ENCODE measurements at places on chromosomes 6 and 20.

GRCh38 chr6:50007819-50008218 is 14.0 kb downstream of the DEFB110 start:
- DNase-seq: no peak

DNA sequence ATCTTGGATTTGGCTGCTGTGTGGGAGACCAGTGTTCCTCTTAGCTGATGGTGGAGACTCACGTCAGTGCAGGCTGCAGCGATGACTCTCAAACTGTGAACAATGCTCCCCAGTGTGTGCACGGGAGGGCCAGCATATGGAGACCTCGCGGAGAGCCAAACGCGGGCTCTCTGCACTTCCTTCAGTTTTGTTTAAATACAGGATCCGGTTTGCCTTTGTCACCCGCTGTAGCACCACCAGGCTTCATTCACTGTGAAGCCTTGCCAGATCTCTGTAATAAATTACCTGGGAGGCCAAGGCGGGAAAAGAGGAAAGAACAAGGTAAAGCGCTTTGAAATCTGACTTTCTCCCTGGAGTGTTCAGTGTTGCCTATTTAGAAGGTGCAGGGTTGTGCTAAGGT is 30.7 kb upstream of the TMEM14A start:
- no peak for DNase-seq

DNA sequence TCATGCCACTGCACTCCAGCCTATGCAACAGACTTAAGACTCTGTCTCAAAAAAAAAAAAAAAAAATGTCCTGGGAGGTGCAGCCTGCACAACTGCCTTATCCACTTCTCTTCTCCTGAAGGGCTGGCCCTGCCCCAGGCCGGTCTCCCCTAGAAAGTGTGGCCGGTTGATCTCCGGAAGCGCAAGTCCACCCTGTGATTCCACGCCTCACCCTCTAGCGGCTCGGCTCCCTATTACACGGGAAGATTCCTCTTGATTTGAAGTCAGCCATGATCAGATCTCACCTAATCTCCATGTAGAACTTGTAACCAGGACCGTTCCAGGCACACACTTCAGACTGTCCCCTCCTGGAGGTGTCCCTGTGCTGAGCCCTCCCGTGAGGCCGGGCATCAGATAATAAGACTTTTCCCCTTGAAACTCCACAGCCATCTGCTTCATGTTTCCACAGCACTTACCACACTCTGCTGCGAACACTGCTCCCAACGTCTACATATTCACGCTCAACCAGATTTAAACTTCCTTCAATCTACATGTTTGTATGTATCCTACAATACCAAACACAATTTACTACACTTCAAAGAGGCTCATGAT is 49.3 kb upstream of the RPS6KA2 start:
- DNase-seq: no peak

- DNase-seq: no peak
These were observed 430.8 kb upstream of the RUNX2 start for GRCh38 chr6:44897316-44897715.

GRCh38 chr6:137862419-137863090 is 4.5 kb upstream of the TNFAIP3 start:
- DNase-seq: no peak

DNA sequence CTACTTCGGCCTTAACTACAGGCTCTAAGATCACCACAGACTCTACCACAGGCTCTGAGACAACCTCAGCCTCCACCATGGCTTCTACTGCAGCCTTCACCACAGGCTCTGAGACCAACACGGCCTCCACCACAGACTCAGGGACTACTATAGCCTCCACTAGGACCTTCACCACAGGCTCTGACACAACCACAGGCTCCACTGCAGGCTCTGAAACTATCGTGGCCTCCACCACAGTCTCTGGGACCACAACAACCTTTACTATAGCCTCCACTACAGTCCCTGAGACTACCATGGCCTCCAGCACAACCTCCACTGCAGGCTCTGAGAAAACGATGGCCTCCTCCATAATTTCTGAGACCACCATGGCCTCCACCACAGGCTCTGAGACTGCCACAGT is 15.3 kb downstream of the MUC22 start:
- DNase-seq: no peak

GRCh38 chr6:162733489-162733888 is 5.7 kb downstream of the PACRG start:
- DNase-seq: no peak

DNA sequence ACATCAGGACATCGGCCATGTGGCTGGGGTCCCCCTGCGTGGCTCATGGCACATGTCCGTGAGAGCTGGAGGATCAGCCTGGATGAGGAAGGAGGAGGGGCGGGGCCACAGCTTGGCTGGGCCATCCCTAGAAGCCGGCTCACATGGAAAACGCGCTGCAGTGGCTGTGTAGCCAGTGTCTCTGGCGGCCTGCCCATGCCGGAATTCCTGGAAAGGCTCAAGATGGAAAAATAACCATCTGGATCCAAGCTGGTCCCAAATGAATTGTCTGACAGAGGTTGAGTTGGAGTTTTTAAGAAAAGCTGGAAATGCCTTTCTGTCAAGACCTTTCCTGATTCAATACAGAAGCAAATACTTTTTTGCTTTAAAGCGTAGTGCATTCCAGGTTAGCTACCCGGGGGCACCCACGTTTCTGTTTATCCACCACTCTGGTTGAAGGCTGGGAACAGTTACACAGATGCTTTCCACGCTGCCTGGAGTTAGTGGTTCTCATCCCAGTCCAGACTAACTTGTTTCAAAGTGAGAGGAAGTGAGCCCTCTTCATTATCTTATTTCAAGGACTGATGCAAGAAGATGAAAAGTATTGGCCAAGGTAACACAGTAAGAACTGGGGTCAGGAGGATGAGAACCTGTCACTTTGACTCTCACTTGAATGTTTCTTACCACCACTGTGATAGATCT is 99.0 kb downstream of the GMPR start:
- DNase-seq: no peak

GRCh38 chr6:144922120-144922722 is 637.1 kb downstream of the UTRN start:
- DNase-seq: no peak

- DNase-seq: no peak
These were observed 28.9 kb upstream of the RIPK1 start for GRCh38 chr6:3039384-3039783.

GRCh38 chr6:145318952-145319351 is 416.4 kb downstream of the EPM2A start:
- DNase-seq: no peak

DNA sequence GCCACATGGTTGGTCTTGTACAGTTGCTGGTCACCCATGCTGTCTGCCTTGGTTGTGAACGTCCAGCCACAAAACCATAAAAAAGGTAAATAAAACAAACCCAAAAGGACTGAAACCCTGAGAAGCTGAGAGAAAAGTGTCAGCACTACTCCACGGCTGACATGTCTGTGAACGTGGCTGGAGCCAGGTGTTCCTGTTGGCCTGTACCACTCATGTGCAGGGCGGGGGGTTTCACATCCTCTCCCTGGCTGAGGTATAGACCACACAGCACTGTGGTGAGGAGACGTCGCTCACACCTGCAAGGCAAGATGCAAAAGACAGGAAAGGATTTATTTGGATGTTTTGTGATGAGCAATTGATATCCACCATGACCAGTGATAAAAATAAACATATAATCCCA is 51.9 kb upstream of the MRPS10 start:
- no peak for DNase-seq

GRCh38 chr6:17719323-17720041 is 12.8 kb upstream of the NUP153 start:
- DNase-seq: no peak

- DNase-seq: no peak
These were observed 22.2 kb downstream of the TNXB start for GRCh38 chr6:32086661-32087573.

GRCh38 chr20:44479643-44480042 is 4.0 kb downstream of the TTPAL start:
- DNase-seq: no peak

GRCh38 chr6:134427721-134428120 is 109.8 kb upstream of the SGK1 start:
- DNase-seq: no peak

- peak; percentile 17 for DNase-seq
These were observed 264.3 kb upstream of the PLN start for GRCh38 chr6:118283766-118284165.

- DNase-seq: no peak
These were observed 4.5 kb upstream of the INSM1 start for GRCh38 chr20:20363434-20363798.

GRCh38 chr20:35304956-35305355 is 12.7 kb upstream of the FAM83C start:
- no peak for DNase-seq

DNA sequence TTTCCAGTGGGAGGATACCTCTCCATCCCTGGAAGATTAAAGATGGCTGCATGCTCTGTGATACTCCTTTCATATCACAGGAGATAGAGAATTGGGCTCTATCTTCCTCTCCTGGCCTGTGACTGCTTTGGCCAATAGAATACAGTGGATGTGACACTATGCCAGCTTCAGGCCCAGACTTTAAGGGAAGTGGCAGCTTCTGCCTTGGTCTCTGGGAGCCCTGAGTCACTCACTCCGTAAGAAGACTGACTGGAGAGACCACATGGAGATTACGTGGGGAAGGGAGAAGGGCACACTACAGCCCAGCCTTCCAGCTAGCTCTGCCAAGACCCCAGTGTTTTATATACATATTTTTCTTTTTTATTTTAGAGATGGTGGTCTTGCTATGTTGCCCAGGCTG is 10.4 kb upstream of the MMP9 start:
- DNase-seq: no peak

GRCh38 chr6:96812077-96812703 is 25.1 kb downstream of the GPR63 start:
- no peak for DNase-seq

DNA sequence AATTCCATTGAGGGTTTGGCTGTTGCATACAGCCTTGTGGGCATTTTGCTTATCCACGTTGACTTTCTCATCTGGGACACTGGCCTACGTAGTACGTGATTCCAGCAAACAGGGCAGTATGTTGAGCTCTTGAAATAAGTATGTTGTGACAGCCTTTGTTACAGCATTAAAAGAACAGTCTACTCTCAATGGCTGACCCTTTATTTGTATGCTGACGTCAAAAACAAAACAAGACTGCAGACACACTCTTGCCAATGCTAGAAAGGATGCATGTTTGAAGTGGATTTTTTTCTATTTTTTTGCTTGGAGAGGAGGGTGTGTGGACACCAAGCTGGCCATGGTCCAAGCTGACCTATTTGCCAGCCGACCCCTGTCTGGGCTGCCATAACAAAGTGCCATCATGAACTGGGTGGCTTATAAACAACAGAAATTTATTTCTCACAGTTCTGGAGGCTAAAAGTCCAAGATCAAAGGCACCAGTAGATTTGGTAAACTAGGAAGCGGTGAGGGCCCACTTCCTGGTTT is 10.8 kb upstream of the SNHG17 start:
- no peak for DNase-seq

- no peak for DNase-seq
These were observed 21.2 kb downstream of the TRIM15 start for GRCh38 chr6:30184417-30185031.

DNA sequence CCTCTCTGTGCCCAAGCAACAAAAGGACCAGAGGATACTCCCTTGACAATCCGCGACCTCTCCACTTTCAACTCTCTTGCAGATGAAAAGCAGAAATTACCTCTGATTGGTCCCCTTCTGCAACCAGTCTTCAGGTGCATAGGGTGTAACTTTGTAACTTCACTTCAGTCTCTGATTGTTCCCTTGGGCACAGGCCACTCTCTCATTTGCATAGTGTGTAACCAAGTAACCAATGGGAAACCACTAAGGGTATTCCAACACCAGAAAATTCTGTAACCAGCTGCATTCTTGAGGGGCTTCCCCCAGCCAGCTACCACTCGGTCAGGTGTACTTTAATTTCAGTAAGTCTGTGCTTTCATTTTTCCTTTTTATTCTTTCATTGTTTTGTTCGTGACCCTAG is 4.4 kb upstream of the RAET1L start:
- DNase-seq: no peak

GRCh38 chr6:17278289-17279063 is 2.7 kb upstream of the RBM24 start:
- no peak for DNase-seq

DNA sequence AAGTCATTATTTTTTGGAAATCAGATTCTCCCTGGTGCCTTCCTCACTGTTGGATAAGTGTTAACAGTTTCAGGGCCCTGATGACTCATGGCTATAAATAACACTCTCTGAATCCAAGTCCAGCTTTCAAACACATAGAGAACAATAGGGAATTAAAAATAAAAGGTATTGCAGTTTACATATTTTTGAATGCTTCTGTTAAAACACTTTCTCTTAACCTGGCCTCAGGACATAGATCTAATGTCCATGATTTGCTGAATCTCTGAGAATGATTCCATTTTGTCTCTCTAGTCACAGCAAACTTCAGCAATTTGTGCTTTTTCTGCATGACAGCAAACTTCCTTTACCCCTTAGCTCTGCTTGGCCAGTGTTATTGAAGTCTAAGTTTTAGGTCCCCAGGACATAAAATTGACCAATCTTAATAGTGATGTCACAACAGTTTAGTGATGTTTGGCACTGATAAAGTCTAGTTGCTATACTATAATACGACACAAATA is 1192.4 kb upstream of the CITED2 start:
- no peak for DNase-seq

DNA sequence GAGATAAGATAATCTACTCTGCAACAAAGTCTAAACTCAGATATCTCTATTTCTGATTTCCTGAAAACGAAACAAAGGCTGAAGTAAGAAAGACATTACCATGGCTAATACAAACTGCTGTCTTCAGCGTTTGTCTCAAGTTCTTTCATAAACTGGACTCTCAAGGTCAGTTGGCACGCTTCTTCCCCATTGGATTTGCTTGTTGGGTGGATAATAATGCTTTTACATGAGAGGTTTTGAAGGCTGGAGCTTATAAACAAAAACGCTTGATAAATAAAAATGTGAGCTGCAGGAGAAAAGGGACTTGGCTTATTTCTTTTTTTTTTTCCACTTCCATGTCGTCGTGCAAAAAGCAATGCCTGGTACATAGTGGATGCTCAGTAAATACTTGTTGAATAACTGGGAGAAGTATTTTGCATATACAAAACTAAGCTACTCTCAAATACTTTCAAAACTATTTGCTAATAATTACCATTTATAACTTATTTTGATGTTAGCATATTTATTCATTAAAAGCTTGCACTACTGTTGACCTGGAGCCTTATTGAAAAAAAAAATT is 65.7 kb upstream of the EEF1A1 start:
- no peak for DNase-seq

DNA sequence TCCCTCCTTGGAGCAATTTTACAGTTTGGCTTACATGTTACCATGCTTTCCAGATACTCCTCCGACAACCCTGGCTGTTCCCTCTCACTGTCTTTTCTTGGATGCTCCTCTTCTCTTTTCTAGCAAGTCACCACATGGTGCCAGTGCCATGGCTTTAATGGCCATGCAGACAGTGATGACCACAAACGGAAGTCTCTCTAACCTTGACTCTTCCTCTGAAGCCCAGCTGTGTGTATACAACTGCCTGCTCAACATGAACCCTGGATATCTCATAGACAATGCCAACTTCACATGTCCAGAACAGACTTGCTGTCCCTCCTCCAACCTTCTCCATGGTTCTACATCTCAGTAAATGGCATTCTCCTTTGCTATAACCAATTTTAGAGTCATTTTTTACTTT is 49.8 kb upstream of the NEDD9 start:
- no peak for DNase-seq

GRCh38 chr6:128079021-128079420 is 178.2 kb upstream of the THEMIS start:
- DNase-seq: no peak

GRCh38 chr6:33787954-33788693 is 806 bp downstream of the LEMD2 start:
- peak; percentile 53 for DNase-seq

GRCh38 chr6:157314705-157315321 is 8.5 kb downstream of the TMEM242 start:
- peak; percentile 63 for DNase-seq
